Activated CD4-positive, alpha-beta T cell treated with anti-CD3 and anti-CD28 coated beads for 36 hours (primary cell): ENCODE measurements at places on chromosomes 12 and 14.

GRCh38 chr12:30979371-30980259 lies 53.1 kb downstream of the TSPAN11 start:
- no peak for DNase-seq

GRCh38 chr14:87205811-87206210 lies 787.2 kb downstream of the GALC start:
- DNase-seq: no peak

- peak; percentile 22 for DNase-seq
Observed at GRCh38 chr12:9404469-9405260, 196.5 kb upstream of the PZP start.

- DNase-seq: no peak
Observed at GRCh38 chr12:1019283-1019682, 28.3 kb downstream of the ERC1 start.

- no peak for DNase-seq
Observed at GRCh38 chr14:92486881-92487280, 26.7 kb upstream of the RIN3 start.

DNA sequence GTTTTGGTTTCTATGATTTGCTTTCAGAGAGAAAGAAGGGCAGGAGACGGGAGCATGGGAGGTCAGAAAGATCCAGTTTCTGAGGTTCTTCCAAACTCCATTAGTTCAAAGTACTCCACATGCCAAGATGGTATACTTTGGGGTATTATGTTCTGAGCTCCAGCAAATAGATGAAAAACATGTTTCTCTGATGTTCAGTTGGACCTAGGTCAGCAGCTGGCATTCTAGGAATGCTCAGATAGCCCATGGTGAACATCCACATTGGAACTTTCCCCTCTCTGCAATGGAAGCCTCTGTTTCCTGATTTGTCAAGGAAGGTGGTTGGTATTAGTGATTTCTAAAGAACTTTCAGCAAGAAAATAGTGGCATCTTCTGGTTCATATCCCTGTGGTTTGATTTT lies 257.5 kb downstream of the KTN1 start:
- no peak for DNase-seq

GRCh38 chr12:58424735-58425392 lies 483.5 kb downstream of the ATP23 start:
- DNase-seq: no peak

DNA sequence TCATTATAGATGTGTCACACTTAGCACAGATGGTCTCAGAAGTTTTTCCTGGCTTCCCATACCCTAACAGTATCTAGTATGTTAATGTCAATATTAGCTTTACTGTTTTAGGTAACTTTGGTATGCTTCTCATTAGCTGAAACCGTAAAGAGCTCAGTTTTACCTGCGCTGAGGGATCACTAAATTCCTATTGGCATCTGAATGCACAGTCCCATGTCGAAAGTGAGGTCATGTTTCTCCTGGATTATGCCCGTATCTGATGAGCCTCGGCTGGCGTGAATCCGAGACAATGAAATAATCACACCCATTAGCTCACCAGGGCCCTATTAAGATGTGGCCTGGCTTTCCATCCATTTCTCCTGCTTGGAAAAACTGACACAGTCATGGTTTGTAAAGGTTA lies 418.2 kb downstream of the ZFP36L1 start:
- DNase-seq: no peak

GRCh38 chr14:70640938-70641547 lies 673 bp upstream of the TTC9 start:
- peak; percentile 79 for DNase-seq

GRCh38 chr14:105844047-105844630 lies 317.8 kb downstream of the TMEM121 start:
- no peak for DNase-seq

DNA sequence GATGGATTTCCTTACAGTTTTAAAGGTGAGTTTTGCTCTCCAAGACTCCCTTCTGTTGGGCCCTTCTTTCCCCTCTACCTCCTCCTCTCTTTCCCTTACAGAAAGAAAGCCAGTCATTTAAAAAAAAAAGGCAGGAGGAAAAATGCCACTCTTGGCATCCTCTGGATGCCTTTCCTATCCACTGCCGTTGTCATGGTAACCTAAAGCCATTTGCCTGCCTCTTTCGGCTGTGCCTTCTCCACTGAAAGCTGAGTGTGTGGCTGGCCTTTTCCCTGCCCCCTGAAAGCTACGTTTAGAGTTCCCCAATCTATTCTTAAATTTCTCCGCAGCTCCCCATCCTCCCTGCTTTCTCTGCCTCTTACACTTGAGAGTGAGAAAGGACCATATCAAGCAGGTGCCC lies 67.1 kb downstream of the TUNAR start:
- DNase-seq: no peak

- no peak for DNase-seq
Observed at GRCh38 chr14:104942586-104942985, 17.9 kb downstream of the PLD4 start.

- DNase-seq: no peak
Observed at GRCh38 chr14:36672095-36672494, 10.4 kb downstream of the PAX9 start.

GRCh38 chr12:27931390-27931789 lies 41.1 kb downstream of the PTHLH start:
- DNase-seq: no peak

DNA sequence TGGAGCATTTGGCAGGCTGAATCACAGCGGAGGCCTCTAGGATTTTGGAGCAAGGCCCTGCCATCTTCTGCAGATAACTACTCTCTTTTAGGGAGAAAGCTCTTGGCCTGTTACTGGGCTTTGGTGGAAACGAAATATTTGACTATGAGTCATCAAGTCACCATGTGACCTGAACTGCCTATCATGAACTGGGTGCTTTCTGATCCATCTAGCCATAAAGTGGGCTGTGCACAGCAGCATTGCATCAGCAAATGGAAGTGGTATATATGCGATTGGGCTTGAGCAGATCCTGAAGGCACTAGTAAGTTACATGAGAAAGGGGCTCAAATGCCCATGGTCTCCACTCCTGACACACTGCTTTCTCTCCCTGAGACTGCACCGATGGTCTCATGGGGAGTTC lies 21.1 kb downstream of the GYS2 start:
- DNase-seq: no peak

- DNase-seq: peak; percentile 72
Observed at GRCh38 chr14:89365061-89365801, 51.8 kb downstream of the FOXN3 start.

- DNase-seq: no peak
Observed at GRCh38 chr12:26203167-26203780, 7.9 kb downstream of the SSPN start.

DNA sequence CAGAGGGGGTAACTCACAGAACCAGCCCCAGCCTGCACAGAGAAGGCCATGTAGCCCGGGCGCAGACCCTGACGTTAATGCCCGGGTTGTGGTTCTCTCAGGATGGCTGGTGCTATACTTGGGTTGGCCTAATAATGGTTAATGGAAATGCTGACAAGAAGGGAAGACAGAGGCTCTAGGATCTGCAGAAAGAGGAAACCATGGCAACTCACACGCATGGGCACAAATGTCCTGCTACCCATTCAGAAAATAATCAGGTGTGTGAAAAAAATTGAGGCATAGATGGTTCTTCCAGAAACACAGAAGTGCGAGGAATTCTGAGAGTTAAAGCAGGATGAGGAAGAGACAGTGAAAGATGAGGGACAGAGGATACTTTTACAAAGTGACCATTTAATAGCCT lies 33.8 kb downstream of the APPL2 start:
- DNase-seq: no peak

DNA sequence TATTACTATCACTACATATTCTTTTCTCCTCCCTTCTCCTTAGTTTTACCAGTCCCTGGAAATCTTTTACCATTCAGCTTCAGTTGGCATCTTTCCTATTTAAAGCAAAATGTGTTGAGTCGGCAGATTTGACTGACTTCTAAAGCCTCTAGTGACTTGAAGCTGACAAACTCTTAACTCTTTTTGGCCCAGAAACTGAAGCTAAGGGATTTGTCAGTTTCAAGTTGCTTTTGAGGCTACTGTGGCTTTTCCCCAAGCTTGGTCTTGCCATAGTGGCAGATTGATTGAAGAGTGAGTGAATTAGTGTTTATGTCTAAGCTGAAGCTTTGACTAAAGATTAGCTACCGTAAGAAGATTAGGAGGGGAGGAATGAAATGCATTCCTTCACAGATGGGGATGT lies 104.0 kb downstream of the ETNK1 start:
- DNase-seq: no peak

DNA sequence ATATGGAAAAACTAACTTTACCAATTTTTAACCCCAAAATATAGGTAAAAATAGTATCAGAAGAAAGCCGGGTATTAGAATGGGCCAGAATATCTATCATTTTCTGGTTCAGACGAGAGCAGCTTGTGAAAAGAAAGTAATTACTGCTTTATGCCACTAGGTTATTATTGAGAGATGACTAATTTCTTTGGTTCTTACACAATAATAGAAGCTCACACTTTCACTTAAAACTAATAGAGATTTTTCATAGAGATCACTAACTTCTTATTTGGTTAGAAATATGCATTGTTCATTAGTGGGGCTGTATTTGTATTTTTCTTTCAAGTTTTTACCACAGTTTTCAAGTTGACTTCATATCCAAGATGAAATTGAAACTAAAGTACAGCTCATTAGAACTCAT lies 1241.2 kb upstream of the FLRT2 start:
- no peak for DNase-seq

DNA sequence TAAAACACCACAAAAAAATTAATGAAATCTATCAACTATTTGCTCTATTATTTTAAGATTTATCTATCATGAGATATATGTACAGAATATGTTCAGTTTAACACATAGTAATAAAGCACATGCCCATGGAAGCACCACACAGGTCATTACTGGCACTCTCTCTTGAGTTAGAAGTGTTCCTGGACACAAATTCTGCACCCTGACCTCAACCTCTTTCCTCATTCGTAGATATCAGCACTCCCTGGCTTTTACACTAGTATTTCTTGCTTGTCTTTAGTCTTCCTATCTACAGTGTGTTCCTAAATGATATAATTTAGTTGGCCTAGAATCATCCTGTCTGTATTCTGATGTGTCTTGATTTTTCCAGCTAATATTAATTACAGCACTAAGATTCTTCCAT lies 321.0 kb upstream of the SOX5 start:
- no peak for DNase-seq
